NCI-H2029 (cell line): ENCODE measurements at places on chromosomes 12 and 14.

- DNase-seq = no peak
Observed at GRCh38 chr14:33682760-33683159, 268.1 kb downstream of the EGLN3 start.

DNA sequence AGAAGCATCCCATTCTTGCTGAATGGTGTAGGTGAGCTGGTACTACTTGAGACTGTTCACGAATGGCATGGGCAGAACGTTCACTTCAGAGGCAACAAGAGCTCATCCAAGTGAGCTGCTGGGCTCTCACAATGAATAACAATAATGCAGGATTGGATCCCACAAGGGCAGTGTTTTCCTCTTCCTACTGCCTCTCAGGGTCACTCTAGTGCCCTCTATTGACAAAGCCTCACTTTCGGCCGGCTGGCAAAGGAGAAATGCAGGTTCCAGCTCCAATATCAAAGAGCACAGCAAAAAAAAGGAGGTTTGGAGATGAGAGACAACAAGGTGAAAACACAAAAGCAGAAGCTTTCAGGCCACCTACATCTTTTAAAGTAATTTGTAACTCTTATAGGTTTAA, 74.6 kb upstream of the MYF6 start:
- DNase-seq = no peak

DNA sequence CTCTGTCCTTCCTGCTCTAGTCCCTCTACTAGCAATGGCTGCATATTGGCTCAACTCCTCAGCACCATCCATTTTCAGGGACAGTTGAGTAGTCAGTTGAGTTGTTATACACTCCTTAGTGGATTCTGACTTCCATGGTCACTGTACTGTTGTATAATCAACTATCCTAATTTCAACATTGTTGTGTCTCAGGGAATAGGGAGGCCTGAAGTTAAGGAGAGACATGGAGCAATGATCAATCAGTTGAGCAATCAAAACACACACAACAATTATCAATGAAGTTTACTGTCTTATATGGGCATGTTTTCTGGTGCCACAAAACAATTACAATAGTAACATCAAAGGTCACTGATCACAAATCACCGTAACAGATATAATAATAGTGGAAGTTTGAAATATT, 255.9 kb downstream of the KCNC2 start:
- no peak for DNase-seq

- DNase-seq = no peak
Observed at GRCh38 chr14:28157887-28158791, 608.4 kb upstream of the FOXG1 start.

DNA sequence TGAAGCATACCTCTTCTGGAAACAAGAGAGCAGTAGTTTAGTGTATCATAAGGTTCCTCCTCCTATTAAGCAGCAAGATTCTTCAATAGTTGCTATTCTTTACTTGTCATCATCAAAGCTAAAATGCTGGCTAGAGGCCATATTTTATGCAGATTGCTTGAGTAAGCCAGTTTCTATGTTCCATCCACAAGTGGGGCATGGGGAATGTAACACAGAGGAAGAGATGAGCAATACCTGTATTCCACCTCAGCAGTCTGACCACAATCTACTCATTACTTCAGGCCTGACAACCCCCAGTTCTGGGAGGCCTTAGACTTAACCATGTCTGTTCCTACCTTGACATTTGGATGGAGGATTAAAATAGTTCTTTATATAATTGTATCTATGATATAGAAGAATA, 423.6 kb downstream of the BTG1 start:
- no peak for DNase-seq

DNA sequence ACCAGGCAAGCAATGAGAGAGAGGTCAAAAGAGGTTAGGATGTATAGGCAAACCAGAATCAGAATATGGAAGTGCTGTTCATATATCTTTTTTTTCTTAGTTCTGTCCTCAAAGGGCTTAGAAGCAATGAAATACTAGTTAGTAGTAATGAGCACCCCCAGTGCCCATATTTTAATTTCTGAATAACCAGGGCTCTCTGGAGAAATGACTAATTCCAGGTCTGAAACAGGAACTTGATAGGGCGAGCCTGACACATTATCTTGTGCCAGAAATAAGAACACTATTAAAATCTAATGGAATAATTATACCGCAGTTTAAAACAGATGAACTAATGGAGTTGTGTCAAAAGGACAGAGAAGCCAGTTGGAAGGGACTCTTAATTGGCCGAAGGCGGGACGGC, 30.9 kb downstream of the BICDL1 start:
- no peak for DNase-seq

- DNase-seq = peak; percentile 12
Observed at GRCh38 chr12:118102070-118102469, 1.7 kb downstream of the VSIG10 start.

GRCh38 chr12:95790917-95791849, 619 bp upstream of the NTN4 start:
- DNase-seq = no peak

DNA sequence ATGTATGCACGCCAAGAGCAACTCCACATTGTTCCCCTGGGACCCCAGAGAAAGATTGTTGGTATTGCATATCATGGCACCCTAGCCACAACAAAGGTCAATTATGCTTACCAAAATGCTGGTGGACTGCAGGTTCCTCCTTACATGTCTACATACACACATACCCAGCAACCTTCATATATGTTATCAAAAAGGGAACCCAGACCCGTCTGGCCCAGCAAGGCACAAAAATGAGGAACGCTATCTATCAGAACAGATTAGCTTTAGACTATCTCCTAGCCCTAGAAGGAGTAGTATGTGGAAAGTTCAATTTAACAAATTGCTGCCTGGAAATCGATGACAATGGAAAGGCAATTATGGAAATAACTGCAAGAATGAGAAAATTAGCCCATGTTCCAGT, 61.5 kb downstream of the DHRS2 start:
- no peak for DNase-seq
